Lung microvascular endothelial cell (primary cell): ENCODE measurements at places on chromosomes 16 and 17. TPM values are rescaled to one million over a fixed set of nuclear protein-coding genes. Genes with fewer than 3 reads are reported as not detected.

DNA sequence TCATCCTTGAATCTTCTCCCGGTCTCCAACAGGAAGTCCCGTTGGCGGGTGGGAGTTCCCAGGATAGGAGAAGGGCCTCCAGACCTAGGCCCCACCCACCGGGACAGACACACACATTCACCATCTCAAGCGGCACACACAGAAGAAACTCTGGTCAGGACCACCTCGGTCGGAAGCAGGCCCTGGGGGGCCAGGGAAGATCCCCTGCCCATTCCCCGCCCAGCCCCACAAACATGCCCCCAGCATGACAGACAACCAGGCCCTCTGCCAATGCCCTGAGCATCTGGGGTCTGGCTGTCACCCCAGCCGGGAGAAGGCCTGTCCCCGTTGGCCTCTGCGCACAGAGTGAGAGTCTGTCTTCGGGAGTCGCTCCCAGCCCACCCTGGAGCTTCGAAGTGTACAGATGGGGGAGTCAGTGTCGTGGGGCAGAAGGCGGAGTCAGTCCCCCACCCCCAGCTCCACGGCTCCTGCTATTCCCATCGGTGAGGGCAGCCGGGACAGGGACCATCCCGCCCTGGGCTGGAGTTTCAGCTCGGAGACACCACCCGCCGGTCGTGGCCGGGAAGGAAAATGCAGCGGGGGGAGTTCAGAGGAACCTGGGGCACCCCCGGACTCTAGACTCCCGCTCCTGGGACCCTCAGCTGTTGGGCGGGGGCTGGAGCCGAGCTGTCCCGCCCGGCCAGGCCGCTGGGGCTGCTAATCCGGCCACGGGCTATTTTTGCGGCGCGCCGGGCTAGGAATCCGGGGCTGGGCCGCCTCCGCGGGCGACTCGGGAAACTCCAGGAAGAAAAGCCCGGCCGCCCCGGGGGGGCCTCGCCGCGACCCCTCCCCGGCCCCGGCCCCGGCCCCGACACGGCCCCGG, 660 bp downstream of the RHBDF1 start:
- DNase-seq: peak; percentile 35

NAGS gene
- 2.0 and 5.0 TPM in 2 replicates for total RNA-seq

BCAR1 gene
- total RNA-seq: 65.2 and 104 TPM in 2 replicates

DNA sequence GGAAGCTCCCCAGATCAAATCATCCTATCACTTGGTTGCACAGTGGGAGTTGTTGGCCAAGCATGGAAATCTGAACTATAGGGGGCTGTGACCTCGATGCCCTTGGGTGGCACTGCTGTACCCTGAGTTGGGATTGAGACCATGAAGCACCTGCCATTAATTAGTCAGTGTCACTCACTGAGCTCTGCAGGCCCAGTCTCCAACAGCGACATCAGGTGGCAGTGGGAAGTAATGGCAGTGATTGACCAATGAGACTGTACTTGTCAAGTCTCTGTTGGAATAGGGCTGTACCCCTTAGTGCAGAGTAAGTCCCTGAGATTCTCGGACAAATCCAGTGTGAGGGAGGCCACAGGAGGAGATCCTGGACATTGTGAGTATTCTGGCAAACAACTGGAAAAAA, 118.0 kb upstream of the RPL38 start:
- peak; percentile 3 for DNase-seq

- DNase-seq: no peak
Measured at GRCh38 chr17:74530831-74531150, 484 bp downstream of the CD300LB start.

KRTAP4-5 gene
- not detected in 2 replicates for total RNA-seq

- no peak for DNase-seq
Measured at GRCh38 chr17:56824503-56824902, 9.2 kb downstream of the C17orf67 start.

DNA sequence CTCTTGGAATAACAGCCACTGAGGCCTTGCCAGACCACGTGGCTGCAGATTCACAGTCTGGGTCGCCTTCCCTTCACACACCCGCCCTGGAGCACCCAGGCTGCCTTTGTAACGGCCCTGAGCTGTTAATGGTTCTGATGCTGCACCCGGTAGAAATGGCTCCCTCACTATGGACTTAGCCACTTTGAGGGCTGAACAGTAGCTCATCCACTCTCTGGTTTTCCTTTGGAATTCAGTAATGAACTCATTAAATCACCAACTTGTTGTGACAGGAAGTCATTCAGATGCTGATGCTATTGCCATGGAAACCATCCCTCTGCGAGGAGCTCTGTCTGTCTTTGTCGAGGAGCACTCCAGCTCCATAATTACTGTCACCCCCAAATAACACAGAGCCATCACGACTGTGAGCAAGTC, 59.2 kb downstream of the CDK5R1 start:
- DNase-seq: no peak

KRT33A gene
- not detected in 2 replicates for total RNA-seq

TNP2 gene
- total RNA-seq: not detected in 2 replicates

ZNF469 gene
- 0.20 and 0.44 TPM in 2 replicates for total RNA-seq

KDM8 gene
- total RNA-seq: 2.0 and 3.2 TPM in 2 replicates

DNA sequence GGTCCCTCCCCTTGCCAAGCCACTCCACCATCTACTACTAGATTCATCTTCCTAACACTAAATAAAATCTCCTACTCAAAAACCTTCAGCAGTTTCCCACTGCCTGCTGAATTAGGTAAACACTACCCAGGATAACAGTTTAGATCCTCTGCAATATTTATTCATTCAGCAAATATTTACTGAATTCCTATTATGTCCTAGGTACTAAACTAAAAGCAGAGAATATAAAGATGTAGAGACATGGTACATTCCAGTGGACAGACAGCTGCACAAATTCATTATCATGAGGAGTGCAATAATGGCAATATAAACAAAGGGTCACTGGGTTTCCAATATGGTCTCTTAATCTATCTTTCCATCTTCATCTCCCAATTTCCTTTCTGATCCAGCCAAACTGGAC, 30.7 kb upstream of the HOXB13 start:
- no peak for DNase-seq

PRSS27 gene
- total RNA-seq: under 0.01 and 0.20 TPM in 2 replicates

DNA sequence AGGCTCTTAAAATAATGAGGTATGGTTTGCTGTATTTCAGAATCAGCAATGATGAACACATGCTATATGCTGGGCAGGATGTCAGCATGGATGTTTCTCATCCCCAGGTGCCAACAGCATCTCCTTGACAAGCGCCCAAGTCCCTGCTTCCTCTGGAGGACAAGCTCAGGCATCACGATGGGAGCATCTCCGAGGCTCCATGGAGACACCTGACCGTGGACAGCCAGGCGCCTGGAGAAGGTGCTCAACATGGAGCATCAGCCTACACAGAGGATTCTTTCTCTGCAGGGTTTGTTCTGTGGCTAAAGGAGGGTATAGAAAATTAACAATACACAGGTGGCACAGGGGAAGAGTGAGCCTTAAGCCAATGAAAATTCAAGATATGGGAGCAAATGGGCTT, 72.1 kb downstream of the SLC5A11 start:
- DNase-seq: no peak

CDH3 gene
- total RNA-seq: not detected in 2 replicates

ACSF2 gene
- total RNA-seq: 4.6 and 5.0 TPM in 2 replicates

DNA sequence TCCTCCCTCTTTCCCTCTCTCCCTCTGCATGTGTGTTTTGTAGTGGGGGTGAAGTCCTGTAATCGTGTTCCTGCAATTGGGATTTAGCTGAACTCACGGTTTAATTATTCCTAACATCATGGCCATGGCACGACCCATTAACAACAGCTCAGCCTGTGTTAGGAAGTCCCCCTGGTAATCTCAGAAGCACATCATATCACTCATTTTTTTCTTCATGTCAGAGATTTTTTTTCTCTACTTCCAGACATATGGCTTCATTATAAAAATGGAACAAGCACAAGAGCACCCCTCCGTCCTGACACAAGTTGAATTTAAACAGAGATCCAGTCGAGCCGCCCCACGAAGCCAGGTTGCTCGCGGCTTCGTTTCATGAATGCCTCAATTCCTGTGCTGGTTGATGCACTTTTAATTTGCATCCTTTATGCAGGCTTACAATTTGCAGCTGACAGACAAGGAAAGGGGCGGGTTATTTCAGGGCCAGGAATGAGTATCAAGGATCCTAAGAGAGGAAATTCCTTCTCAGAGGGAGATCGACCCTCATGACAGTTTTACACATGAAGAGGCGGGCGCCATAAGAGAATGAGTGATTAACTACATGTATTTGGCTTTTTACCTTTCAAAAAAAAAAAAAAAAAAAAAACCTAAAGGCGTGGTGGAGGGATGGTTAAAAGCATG, 192.9 kb downstream of the MAF start:
- no peak for DNase-seq

- no peak for DNase-seq
Measured at GRCh38 chr17:12756786-12757185, 32.5 kb upstream of the ARHGAP44 start.

IKZF3 gene
- not detected in 2 replicates for total RNA-seq

MLYCD gene
- total RNA-seq: 1.7 and 3.6 TPM in 2 replicates

MEIOB gene
- total RNA-seq: not detected in 2 replicates

- peak; percentile 30 for DNase-seq
Measured at GRCh38 chr17:74296548-74296936, 22.5 kb downstream of the DNAI2 start.

DNA sequence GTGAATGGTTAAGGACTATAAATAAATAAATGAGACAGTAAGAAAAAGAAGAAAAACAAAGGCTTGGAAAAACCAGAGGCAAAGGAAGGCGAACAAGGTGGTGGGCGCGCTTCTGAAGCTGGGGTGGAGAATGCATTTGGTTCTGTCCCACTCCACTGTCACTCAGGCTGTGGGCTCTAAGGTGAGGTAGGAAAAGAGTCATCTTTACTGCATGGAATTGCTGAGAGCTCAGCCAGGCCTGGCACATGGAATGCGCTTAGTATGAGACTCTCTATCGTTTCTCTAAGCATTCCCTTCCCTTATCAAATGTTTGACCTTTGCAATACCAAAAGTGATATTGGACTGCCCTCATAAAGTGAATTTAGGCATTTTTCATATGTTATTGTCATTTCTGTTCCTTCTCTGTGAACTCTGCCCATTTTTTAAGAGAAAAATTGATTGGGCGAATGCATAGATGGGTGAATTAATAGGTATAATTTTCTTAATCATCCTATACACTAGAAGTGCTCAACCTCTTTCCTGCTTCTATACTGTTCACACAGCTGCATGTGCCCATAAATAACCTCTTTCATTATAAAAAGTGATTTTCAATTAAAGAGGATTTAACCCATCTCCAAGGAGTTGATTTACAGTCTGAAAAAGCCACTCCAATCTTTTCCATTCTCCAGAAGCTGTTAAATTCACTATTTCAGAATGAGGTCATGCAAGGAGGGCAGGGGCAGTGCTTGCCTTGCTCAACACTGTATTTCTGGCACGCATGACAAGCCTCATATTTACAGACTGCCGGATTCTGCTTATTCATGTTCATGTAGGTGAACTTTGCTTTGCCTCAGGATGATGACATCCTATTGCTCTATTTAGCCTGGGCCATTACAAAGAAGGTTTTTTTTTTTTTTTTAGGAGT, 87.7 kb downstream of the MYH10 start:
- no peak for DNase-seq

- DNase-seq: no peak
Measured at GRCh38 chr16:7037495-7037894, 295.1 kb upstream of the RBFOX1 start.

GRCh38 chr17:54339731-54340130, 517.0 kb downstream of the KIF2B start:
- no peak for DNase-seq

MMP28 gene
- 0.40 and 0.87 TPM in 2 replicates for total RNA-seq
